ENCODE measurements at places on chromosomes 6 and 20.

GRCh38 chr6:139879823-139880356 lies 505.4 kb upstream of the CITED2 start:
- no peak for DNase-seq

DNA sequence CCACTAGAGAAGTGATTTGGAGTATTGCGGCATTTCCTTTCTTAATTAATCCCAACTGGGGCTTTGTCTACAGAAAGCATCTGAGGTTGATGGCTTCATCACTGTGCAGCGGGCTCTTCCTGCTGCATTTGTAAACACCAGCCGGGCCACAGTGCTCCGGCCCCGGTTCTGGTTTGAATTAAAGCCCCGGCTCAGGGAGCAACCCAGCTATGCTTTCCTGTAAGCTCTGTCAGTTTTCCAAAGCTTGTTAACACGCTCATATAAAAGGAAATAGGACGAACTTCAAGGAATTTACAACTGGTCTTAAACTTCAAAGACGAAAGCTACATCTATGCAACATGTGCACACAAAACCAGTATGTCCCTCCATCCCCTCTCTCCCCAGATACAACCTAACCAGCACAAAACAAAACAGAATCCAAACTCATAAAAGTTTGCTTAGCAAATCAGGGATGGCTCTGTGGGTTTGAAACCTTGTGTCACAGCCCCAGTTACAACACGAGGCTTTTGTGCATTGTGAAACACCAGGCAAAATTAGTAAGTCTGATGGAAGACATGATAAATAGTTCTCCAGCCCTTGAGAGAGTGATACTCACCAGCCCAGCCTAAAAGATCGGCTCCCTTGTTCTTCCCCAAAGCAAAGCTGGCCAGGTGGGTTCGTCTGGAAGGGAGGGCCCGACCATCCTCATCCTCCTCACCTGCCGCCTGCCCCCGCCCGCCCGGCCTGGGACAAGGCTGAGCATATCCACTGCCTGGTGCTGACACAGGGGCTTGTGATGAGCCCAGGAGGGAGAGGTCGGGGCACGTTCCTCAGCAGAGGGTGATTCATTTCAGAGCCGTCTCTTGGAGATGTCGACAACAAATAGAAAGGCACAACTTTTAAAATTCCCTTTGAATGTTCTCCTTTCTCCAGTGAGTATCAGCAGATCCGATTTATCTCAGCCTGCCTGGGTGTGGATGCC lies 197.9 kb downstream of the TFAP2C start:
- no peak for DNase-seq

- no peak for DNase-seq
Measured at GRCh38 chr20:60804918-60805630, 447.0 kb upstream of the CDH4 start.

DNA sequence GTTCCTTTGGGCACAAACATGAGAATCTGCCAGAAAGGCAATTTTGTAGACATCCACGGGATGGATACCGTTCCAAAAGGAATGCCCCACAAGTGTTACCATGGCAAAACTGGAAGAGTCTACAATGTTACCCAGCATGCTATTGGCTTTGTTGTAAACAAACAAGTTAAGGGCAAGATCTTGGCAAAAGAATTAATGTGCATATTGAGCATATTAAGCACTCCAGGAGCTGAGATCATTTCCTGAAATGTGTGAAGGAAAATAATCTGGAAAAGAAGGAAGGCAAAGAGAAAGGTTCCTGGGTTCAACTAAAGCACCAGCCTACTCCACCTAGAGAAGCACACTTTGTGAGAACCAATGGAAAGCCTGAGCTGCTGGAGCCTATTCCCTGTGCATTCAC lies 103.9 kb upstream of the ARG1 start:
- DNase-seq: no peak

DNA sequence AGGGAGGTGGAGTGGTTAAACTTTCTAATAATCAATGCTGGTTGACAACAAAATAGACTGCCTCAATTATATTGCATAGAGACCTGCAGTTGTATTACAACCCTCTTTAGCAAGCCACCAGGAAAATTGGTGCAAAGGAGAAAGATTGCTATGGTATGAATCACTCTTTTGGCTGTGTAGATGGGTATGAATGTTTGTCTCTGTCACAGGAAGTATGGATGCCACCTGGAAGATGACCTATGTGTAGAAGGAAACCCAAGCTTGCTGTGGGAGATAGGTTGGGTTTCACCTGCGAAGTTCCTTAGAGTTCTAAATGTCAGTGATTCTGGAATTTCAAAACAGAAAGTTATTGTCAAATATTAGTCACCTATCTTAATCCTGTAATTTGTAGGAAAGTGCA lies 134.6 kb downstream of the SOBP start:
- no peak for DNase-seq

DNA sequence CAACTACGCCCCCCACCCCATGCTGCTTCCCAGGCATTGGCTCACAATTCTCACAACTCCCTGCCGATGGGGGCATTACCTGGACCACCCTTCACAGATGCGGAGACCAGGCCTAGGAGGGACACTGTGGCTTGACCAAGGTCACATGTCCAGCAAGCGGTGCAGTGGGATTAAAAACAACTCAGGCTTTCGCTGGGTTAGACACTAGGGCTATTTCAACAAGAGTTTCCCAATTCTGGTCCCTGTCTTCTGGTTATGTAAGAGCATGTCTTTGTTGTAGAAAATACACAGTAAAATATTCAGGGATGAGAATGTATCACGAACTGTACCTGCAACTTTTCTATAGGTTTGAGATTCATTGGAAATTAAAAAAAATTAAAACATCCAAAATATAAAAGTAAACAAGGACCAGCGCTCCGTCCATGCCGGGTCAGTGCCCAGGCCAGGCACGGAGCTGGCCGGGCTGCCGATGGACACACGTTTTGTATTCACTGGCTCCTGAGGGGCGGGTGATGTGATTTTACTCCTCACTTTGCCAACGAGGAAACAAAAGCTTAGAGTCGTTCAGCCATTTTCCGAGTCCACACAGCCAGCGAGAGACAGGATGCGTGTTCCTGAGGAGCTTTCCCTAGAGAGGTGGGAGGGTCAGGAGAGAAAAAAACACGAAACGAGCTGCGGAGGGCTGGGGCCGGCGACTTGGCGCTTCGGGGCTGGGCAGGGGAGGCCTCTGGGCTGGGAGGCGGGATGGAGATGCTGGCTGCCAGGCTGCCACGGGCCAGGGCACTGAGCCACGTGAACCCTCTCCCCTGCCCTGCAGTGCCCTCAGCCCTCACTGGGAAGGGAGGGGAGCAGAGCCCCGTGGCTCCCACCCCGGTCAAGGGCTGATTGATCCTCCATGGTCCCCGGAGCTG lies 17.1 kb upstream of the VSTM2L start:
- no peak for DNase-seq

GRCh38 chr6:132919045-132919860 lies 104.9 kb downstream of the RPS12 start:
- no peak for DNase-seq

GRCh38 chr20:1375515-1375914 lies 17.3 kb downstream of the FKBP1A start:
- DNase-seq: no peak

DNA sequence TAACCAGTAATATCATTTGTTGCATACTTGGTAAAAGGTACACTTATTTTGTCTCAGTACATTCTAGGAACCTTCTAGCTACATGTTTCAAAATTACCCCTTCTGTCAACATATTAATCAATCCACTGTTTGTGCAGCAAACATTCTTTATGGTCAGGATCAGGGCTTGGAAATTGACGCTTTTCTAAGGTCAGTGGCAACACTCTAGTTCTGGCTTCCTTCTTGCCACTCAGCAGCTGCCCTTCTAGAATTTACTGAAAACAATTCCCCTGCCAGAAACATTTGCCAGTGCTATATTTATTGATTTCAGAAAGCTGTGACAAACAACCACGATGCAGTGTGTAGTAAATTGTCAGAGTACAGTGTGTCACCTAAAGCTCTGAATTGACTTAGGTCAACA lies 84.7 kb upstream of the FBXL4 start:
- DNase-seq: no peak

- DNase-seq: no peak
Measured at GRCh38 chr6:140043762-140044378, 669.4 kb upstream of the CITED2 start.

DNA sequence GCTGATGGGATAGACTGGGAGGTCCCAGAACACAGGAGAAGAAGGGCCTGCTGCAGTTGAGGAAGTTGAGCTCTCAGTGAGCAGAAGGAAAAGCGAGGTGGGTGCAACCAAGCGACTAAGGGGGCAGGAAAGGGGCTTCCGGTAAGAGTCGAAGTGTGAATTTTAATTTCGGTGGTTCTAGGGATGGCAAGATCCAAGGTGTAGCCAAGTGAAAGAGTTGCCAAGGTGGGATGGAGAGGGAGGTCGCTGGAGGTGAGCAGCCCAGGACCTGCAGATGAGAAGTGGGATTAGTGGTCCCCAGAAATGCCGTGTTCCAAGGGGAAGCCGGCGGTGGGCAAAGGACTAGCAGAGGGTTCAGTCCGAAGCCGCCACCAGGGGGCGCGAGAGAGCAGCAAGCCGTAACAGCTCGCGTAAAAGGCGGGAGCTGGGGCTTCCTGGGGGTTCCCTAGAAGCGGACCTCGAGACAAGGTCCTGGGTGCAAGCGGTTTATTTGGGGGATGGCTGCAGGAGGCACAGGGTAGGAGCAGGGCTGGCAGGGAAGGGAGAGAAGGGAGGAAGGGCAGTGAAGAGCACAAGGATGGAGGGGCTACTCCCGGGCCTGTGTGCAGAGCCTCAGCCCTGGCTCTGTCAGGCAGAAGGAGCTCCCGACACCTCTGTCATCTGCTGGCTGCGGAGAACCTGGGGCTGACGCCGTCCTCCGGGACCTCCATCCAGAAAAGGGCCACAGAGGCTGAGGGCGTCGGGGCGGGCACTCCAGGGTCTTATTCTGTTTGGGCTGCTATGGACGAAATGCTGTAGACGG lies 103.6 kb downstream of the PAX1 start:
- DNase-seq: peak; percentile 19

- DNase-seq: no peak
Measured at GRCh38 chr20:24627291-24627690, 157.9 kb downstream of the SYNDIG1 start.

- no peak for DNase-seq
Measured at GRCh38 chr6:62150048-62150663, 135.9 kb downstream of the KHDRBS2 start.

DNA sequence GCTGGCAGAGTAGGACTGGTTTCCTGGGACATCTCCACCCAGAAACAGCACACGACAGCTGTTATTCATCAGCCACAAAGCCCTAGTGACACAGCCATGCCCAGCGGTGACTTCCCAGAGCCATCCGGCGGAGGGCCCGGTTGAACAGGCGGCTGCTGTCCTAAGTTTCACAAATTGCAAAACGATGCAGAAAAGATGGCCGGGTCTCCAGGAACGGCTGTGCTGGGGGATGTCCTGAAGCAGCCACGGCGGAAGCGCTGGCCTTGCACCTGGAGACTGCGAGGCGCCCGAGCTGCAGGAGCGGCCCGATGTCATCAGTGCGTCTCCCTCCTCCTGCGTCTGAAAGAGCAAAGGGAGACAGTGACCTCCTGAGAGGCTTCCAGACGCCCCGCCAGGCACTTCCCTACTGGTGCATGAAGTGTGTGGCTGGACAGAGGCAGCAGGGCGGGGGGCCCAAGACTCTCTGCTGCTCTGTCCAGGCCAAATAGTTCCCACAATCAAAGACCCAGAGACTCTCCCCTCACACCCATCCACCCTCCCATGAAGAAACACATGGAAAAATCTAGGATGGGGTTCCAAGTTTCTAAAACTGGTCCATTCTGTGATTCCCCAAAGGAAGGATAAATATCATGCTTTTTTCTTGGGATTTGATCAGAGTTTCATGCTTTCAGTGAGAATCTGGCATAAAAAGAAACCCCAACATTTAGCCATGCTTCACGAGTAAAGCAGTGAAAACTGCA lies 44.0 kb downstream of the SSR1 start:
- DNase-seq: no peak

DNA sequence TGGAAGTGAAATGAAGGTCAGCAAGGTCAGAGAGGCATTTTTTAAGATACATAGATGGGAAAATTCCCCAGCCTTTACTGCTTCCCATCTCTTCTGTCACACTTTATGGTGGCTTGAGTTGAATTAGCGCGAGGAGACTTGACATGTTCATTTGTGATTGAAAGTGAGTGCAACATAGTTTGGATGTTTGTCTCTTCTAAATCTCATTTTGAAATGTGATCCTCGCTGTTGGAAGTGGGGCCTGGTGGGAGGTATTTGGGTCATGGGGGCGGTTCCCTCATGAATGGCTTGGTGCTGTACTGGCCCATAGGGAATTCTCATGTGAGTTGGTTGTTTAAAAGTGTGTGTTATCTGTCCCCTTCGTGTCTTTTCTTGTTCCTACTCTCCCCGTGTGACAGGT lies 237.2 kb downstream of the CDKAL1 start:
- no peak for DNase-seq

- DNase-seq: no peak
Measured at GRCh38 chr20:8974009-8974708, 94.7 kb upstream of the PLCB4 start.

DNA sequence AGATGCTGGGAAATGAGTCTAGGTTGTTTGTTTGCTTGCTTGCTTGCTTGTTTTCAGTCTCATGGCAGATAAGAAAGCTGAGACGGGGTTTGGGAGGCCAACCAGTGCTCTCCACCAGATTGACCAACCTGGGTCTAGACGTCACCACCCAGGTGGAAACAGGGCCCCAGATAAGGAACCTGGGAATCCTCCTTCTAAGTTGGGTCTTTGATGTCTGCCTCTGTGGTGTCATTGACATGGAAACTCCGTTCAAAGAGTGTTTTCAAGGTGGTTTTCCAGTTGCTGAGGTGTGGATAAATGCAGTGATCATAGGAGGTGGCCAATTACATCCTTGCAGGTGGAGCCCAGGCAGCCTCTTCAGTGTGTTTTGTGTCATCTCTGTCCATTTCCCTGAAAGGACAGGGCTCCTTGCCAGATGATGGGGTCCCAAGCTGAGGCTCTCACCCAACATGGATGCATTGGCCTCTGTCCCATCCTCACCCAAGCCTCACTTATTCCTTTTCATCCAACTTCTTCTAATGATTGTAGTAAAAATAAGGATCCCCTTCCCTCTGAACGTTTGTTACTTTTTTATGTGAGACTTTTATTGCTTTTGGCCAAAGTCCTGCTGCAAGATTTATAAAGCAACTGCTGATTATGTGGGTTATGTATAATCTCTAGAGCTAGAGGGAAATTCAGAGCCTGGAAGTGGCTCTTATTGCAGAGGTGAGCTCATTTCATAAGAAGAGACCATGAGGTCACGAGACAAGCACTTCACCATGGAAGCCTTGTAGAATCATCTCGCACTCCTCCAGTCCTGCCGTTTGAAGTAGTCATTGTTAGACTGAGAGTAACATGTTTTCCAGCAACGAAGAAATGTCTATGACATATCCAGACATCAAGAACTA lies 32.0 kb upstream of the SYNDIG1 start:
- no peak for DNase-seq

DNA sequence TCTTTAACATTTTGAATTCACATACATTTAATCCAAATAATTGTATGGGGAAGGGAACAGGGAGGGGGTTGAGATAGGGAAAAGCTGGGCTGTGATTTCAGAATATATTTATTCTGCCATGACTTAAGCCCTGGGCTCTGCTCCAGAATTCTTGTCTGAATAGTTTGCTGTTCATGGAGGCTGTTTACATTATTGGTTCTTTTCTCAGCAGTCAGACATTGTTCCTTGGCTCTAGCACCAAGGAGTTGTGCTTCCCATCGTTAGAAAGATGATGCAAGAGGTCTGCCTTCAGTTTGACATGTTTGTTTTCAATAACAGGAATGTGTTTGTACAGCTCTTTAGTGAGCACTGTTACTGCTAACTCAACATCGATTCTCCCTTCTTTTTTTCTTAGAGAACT lies 198.8 kb upstream of the CDYL start:
- no peak for DNase-seq

GRCh38 chr6:9155836-9156235 lies 720.5 kb upstream of the SLC35B3 start:
- DNase-seq: no peak

Measured in NK-92 treated with Interleukin-12 subunit alpha and Interleukin-12 subunit beta, amount 100 ng/mL, for 24 hours (cell line).